ENCODE measurements at places on chromosomes 7 and 10. TPM values are rescaled to one million over a fixed set of nuclear protein-coding genes. Genes with fewer than 3 reads are reported as not detected.

GRCh38 chr10:71801361-71801760, 28.0 kb upstream of the VSIR start:
- DNase-seq = no peak

GRCh38 chr10:100660365-100660764, 85.0 kb upstream of the PAX2 start:
- DNase-seq = no peak

- DNase-seq = no peak
These were observed 254.8 kb downstream of the INHBA start for GRCh38 chr7:41448104-41448503.

DNA sequence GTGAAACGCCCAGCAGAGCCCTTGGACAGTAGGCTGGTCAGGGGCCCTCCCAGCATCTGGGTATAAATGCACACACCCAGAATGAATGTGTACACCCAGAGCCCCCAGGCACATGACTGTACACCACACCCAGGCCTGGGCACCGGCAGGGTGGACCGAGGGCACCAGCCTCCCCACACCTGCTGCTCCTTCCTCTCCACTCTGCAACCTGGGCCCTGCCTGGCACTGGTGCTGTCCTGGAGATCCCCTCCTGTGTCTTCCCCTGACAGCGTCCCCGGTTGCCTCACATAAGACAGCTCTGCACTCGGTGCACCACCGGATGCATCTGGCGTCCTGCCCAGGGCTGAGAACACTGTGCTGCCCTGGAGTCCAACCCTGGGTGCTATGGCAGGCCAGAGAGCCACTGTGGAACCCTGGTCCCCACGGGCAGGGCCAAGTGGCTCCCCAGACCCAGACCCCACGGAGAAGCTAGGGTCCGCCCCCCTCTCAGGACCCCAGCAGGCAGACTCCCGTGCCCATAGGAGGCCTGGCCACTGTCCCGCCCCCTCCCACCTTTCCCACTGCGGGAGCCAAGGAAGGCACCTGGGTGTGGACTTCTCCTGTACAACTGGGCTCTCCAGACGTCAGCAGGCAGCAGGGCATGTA, 6.6 kb downstream of the RASGEF1A start:
- DNase-seq = no peak

GRCh38 chr10:33732161-33732680, 397.8 kb upstream of the NRP1 start:
- no peak for DNase-seq

DNA sequence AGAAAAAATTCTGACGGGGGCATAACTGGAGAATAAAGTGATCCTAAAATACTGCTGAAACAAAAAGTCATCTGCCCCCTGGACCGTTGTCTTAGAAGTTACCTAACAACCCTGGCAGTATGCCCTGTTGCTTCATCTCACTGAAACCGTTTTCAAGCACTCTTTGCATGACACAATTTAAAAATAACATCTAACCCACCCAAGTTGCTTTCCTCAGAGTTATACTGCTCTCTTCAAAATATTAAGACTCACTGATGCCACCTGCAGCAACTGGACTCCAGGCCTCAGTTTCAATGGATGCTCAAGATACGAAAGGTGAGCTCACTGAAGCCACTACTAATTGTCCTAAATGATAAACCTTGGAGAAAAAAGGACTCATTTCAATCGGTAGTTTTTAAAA, 57.4 kb downstream of the CDK6 start:
- no peak for DNase-seq

- DNase-seq = no peak
These were observed 834 bp downstream of the CDH23 start for GRCh38 chr10:71397296-71398212.

DNA sequence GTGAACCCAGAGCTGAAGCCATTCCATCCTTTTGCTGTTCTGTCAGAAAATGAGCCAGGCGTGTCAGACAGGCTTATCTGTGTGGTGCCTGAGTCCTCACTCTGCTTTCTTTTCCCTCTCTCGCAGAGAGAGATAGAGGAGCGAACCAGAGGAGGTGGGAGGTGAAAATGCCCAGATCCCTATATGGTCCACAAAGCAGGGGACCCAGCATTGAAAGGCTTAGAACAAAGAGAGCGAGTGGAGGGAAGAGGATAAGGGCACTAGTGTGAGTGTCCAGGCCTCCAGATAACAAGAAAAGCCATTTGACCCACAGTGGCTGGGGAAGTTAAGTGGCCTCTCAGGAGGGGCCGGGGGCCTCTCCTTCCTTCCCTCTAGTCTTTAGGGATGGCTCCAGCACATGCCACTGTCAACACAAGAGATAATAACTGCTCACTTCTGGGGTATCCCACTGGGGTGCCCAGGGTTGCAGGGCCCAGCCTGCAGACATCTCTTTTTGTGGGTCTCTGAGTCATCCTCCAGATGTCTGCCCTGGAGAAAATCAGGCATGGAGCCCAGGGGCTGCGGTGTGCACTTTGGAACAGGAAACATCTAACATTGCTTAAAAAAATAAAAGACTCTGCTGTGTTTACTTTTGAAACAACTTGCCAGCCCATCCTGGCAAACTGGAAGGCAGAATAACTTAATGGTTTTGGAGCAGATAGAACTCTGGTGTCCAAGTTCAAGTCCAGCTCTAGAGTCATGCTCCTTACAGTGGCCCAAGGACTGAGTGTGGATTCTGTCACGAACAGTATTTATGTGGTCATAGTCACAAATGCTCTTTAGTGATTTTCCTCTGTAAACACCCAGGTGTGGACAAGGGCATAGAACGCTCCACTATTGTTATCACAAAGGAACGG, 189.5 kb downstream of the CXCL12 start:
- DNase-seq = no peak

DNA sequence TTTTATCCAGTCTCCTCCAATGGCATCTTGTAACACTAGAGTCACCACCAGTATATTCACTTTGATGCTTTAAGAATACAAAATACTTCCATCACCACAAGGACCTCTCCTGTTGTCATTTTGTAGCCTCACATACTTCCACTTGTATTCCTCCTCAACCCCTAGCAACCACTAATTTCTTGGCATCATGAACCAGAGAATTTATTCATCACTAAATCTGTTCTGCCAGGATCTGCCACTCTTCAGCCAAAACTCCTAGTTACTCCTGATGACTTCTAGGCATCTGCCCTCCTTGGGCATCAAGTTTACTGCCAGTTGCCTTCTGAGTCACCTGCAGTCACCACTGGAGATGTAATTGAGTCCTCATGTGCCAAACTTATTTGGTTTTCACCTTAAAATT, 906.8 kb downstream of the CNTNAP2 start:
- DNase-seq = no peak

DNA sequence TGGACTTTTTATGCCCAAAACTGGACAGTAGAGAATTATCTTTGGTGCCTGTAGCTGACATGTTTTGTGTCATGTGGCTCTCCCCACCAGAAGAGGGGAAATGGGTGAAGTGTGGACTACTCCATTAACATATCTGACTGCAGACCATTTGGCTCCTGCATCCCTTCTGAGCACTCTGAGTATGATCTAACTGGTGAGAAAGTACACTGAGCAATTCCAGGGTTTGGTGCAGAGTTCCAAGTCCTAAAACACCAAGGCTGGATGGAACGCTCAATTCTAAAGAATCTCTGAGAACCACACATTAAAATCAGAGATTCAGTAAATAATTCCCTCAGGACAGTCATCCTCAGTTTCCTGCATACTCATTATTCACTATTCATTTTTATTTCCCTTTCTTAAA, 22.8 kb upstream of the OSBPL3 start:
- DNase-seq = no peak

GRCh38 chr10:3757250-3757637, 27.8 kb downstream of the KLF6 start:
- no peak for DNase-seq

- DNase-seq = no peak
These were observed 47.6 kb downstream of the ZMIZ1 start for GRCh38 chr10:79116368-79116767.

- no peak for DNase-seq
These were observed 8.9 kb downstream of the CUBN start for GRCh38 chr10:17120694-17121093.

- DNase-seq = no peak
These were observed 123.3 kb downstream of the TMEM26 start for GRCh38 chr10:61329854-61330253.

GRCh38 chr10:88840104-88840503, 11.5 kb downstream of the ANKRD22 start:
- DNase-seq = no peak

GRCh38 chr10:120705309-120705708, 145.9 kb upstream of the WDR11 start:
- DNase-seq = no peak

GRCh38 chr10:33252324-33252723, 82.1 kb downstream of the NRP1 start:
- DNase-seq = no peak

- no peak for DNase-seq
These were observed 31.6 kb downstream of the NCAPG2 start for GRCh38 chr7:158672975-158673374.

DNA sequence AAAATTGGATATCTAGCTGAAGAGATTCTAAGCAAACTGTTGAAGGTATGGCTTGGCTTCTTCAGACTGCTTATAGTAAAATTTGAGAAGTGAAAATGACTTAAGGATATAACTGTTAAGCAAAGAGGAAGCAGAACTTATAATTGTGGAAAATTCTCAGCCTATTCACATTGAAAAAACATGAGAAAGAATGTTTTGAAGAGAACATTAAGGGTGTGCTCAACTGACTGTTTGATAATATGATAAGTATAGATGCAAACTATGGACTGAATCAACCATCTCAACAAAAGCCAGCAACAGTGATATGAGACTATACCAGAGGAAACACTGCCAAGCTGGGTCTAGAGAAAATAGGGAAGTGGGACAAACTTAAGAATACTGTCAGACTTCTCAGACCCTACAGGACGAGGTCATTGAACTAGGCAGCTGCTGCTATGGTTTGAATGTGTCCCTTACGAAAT, 133.1 kb upstream of the PPP1R3A start:
- no peak for DNase-seq

GRCh38 chr10:71266918-71267442, 52.1 kb upstream of the SLC29A3 start:
- DNase-seq = no peak

- no peak for DNase-seq
These were observed 77.7 kb downstream of the RBM33 start for GRCh38 chr7:155722118-155722517.

DNA sequence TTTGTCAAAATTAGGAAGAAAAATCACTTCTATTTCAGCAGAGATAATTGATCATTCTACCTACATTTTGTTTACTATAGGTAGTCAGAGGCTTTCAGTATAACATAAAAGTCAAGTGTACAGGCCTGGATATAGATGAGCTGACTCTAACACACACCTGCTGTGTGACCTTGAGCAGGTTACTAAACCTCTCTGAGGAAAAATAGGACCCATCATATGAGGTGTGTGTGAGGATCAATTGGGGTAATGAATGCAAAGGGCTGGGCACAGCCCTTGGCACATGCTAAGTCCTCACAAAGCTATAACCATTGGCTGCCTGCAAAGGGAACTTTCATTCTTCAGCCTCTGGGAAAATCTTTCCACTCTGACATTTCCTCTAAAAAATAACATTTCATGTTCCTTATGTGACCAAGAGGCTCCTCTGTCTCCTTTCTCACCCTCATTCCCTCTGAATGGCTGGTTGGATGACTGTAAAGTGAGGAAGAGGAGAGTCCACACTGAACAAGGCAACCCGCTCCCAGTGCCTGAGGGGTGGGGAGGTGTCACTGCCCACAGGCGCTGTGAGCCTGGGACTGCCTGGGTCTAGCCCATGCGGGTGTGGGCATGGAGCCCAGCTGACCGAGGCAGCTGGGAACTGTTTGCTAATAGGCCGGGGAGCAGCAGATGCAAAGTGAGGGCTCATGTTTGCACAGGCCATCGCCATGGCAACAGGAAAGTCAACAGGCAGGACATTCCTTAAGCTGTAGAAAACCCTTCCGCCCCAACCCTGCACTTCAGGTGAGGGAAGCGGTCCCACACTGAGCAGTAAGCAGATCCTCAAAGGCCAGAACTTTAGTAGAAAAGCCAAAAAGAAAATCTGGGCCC, 36.8 kb downstream of the MYOF start:
- no peak for DNase-seq

- no peak for DNase-seq
These were observed 293.7 kb upstream of the POM121L12 start for GRCh38 chr7:52741670-52742290.

GRCh38 chr10:28800144-28800543, 122.8 kb downstream of the BAMBI start:
- no peak for DNase-seq

DNA sequence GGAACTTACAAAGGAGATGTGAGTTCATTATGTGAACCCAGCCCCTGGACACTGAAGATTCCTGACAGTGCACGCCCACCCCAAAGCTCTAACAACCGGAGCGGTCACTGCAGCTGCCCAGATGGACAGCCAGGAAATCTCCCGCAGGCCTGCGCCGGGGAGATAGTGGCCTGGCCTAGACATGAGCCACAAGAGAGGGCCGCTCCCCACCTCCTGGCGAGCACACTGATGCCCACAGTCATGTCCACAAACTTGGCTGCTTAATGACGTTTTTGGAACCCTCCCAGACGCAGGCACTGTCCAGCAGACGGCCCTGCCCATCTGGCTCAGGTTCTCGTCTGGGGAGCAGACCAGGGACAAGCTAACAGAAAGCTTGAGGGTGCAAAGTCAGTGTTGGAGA, 34.2 kb downstream of the TCERG1L start:
- DNase-seq = no peak

GRCh38 chr10:86164960-86165630, 201.5 kb downstream of the GRID1 start:
- no peak for DNase-seq

- no peak for DNase-seq
These were observed 87.4 kb upstream of the TNS3 start for GRCh38 chr7:47669178-47669891.

Gene CALML3
- not detected for polyA plus RNA-seq

Gene XRCC2
- polyA plus RNA-seq = 0.11 TPM

Gene POLL
- polyA plus RNA-seq = 12.5 TPM

Gene ZPBP
- polyA plus RNA-seq = not detected

Gene NODAL
- not detected for polyA plus RNA-seq

Gene MBL2
- polyA plus RNA-seq = not detected

Gene FAM25A
- not detected for polyA plus RNA-seq

Gene DNAAF5
- polyA plus RNA-seq = 4.6 TPM

Gene CHCHD1
- 44.6 TPM for polyA plus RNA-seq

Gene LRIT2
- not detected for polyA plus RNA-seq

Gene SP8
- not detected for polyA plus RNA-seq

Gene LRRC61
- polyA plus RNA-seq = 17.8 TPM

Gene MBLAC1
- 2.1 TPM for polyA plus RNA-seq

Gene NUDT13
- 1.0 TPM for polyA plus RNA-seq

Gene ZNF862
- 10.6 TPM for polyA plus RNA-seq

Gene TCF7L2
- polyA plus RNA-seq = 1.6 TPM

Gene RAB19
- polyA plus RNA-seq = 7.0 TPM
